Adrenal gland (tissue), 19 donors: ENCODE measurements at places on chromosomes 7 and 10.

GRCh38 chr7:80533287-80533686, 21.4 kb upstream of the GNAT3 start:
- no peak overlapping the region for H3K4me3 ChIP-seq
- no peak for DNase-seq
- no peak overlapping the region for H3K27ac ChIP-seq
- H3K27me3 ChIP-seq, result no peaks in the 10 kb centered on the region

- DNase-seq, result no peak
- no peak overlapping the region for H3K27ac ChIP-seq
- no peak overlapping the region for H3K4me3 ChIP-seq
- no peaks in the 10 kb centered on the region for H3K4me1 ChIP-seq
Observed at GRCh38 chr7:144517749-144518148, 114.3 kb upstream of the NOBOX start.

DNA sequence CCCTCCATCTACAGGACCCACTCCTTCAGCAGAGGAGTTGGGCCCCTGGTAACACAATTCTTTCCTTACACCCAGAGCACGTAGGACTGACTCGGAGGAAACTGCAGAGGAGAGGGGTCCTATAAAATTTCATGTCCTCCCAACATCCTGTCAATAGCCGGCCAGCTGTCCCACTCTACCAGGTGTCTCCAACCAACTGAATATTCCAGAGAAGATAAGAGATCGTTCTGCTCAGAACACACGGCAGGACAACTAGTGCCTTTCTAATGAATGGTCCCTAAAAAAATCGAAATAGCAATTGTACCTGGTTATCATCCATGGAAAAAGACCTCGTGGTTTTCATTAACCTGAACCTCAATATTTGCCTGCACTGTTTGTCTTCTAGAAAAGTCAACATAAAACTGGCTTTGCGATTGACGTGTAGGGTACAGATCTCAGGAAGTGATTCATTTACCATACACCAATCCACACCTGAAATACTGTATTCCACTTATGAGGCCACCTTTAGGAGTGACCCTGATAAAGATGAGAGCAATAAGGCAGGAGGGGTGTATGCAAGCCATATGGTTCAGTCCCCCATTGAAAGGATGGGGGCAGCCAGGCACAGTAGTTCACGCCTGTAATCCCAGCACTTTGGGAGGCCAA, 111.7 kb downstream of the PARP12 start:
- H3K36me3 ChIP-seq, result no peaks in the 10 kb centered on the region
- no peak for DNase-seq
- H3K4me3 ChIP-seq, result no peak overlapping the region
- no peak overlapping the region for H3K27ac ChIP-seq
- H3K4me1 ChIP-seq, result no peaks in the 10 kb centered on the region
- H3K27me3 ChIP-seq, result no peaks in the 10 kb centered on the region

DNA sequence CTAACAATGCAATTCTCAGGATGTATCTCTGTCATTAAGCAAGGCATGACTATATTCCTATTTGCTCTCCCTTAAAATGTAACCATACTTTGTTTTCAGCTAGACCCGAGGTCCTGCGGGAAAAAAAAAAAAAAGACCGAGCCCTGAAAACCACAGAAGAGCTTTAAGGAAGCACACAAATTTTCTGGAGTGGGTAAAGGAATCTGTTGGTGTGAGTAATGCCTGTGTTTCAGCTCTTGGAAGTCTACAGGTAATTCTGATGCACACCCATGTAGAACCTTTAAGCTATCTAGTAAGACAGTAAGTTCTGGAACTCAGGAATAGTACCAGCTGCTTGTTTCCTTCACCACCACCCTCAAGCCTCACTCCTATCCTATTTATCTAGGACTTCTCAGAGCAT, 351.1 kb downstream of the PARD3 start:
- no peaks in the 10 kb centered on the region for H3K36me3 ChIP-seq
- no peaks in the 10 kb centered on the region for H3K4me1 ChIP-seq
- no peak overlapping the region for H3K4me3 ChIP-seq
- DNase-seq, result no peak
- H3K27ac ChIP-seq, result no peak overlapping the region
- H3K27me3 ChIP-seq, result no peaks in the 10 kb centered on the region

GRCh38 chr10:34758447-34758996, 56.6 kb downstream of the PARD3 start:
- H3K36me3 ChIP-seq, result no peaks in the 10 kb centered on the region
- DNase-seq, result no peak
- H3K27ac ChIP-seq, result peak overlapping the region; percentile 32
- no peaks in the 10 kb centered on the region for H3K4me1 ChIP-seq
- no peaks in the 10 kb centered on the region for H3K27me3 ChIP-seq
